ENCODE measurements at places on chromosomes 1 and 21. TPM values are rescaled to one million over a fixed set of nuclear protein-coding genes. Genes with fewer than 3 reads are reported as not detected.

DNA sequence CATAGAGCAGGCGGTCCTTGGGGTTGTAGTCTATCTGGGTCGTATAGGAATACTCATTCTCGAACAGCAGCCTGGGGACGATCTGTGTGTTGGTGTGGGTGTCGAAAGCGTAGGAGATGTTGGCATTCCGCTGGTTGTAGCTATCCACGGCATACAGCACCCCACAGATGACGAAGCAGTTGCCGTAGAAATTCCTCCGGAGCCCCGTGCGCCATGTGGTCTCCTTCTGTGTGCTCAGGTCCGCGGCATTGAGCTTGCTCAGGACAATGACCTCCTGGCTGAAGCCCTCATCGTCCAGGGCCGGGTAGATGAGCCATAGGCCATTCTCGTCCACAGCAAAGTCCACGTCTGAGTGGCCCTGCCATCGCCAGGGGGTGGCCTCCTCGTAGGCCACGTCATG, 39.9 kb downstream of the OLFML2B start:
- no peak for DNase-seq

DNA sequence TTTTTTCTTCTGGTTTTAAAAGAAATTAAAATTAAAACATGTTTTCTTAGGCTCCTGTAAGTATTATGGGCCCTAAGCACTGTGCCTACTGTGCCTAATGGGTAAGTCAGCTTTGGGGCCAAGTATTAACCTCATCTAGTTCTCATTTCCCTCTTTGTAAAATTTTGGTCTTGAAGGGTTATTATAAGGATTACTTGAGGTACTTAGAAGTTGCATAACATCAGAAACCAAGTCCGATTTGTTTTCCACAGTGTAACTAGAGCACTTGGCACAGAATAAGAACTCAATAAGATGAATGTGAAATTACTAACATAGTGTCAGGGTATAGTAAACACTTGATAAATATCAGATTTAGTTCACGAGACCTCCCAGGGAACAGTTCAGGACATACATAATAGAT, 16.4 kb upstream of the OSBPL9 start:
- DNase-seq, result no peak

GRCh38 chr1:239954836-239955235, 136.8 kb upstream of the FMN2 start:
- no peak for DNase-seq

DNA sequence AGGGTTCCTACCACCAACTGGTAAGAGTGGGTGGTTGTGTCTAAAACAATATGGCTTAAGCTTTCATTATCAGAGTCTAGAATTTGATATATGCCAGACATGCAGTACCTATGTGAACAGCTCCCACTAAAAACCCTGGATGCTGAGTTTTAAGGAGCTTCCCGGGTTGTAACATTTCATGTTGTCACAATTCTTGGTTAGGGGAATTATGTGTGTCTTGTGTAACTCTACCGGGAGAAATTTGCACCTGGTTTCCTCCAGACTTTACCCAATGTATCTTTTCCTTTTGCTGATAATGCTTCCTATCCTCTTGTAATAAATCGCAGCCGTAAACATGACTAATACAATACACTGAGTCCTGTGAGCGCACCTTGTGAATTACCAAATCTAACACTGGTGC, 48.3 kb downstream of the ARID4B start:
- DNase-seq, result no peak

GRCh38 chr1:17213148-17213781, 8.3 kb downstream of the PADI1 start:
- DNase-seq, result no peak

GRCh38 chr1:21775985-21776562, 6.9 kb downstream of the USP48 start:
- no peak for DNase-seq

DNA sequence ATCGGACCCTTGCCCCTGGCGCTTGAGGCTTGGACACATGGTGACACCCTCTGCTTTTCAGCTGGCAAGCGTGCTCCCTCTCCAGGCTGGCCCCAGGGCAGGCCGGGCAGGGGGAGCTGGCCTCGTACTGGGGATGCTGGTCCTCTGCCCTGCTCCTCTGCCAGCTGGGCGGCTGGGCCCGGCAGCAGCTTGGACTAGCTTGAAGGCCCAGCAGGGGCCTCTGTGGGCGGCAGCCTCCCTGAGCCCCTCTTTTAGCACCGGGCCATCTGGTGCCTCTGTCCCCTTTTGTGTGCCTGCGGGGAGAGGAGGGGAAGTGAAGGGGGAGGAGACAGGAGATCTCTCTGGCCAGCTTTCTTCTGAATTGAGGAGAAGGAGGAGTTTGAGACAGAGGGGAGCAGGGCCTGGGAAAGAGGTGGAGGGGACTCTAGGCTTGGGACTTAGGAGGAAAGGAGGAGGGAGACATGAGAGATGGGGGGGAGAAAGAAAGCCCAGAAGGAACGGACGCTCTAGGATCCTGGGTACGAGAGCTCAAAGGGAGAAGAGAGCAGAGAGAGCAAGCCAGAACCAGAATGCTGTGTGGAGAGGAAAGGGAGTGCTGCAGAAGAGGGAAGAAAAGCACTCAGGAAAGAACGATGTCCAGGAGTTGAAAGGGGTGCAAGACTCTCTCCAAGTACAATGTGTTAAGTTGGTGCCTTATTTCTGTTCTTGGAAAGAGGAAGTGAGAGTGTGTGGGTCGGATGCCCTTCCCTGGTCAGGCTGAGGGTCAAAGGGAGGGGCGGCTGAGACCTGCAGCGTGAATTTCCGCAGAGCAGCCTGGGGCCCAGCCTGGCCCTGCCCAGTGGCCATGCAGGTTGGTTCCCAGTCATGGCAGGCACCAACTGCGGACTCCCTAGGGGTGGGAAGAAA, 40.3 kb downstream of the IER5 start:
- peak; percentile 87 for DNase-seq

DNA sequence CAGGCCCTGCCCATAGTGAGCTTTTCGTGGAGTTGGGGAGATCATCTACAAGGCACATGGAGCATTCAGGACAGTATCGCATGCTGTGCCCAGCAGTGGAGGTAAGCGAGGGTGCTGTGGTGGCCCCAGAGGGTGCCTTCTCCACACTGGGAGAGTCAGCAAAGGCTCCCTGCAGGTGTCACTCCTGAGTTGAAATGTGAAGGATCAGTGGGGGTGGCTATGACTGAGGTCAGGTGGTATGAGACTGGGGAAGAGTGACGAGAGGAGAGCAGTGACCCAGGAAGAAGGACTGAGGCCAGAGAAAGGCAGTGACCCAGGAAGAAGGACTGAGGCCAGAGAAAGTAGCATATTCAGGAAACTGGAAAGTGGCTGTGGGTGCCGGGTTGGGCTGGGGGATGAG, 53.0 kb downstream of the SPAG17 start:
- DNase-seq, result no peak

DNA sequence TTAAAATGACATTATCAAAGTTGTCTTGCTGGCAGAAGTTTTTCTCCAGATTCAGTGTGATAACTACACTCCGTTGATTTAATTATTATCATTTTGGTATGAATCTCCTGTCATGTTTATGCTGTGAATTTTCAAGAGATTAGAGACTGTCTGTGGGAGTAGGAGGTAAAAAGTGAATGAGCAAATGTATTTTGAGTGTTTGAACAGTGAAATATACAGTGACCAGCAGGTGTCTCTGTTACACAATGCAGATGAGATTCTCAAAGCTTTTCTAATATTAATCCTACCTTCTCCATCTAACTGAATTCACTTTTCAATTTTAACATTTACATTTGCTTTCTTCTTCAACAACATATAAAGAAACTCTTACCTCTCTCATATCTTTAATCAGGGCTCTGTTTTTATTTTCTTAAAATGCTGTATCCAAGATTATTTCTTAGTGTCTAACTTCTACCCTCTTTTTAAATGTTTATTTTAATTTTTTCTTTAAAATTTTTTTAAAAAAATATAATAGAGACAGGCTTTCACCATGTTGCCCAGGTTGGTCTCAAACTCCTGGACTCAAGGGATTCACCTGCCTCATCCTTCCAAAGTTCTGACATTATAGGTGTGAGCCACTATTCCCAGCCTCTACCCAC, 20.9 kb upstream of the HSPA13 start:
- peak; percentile 21 for DNase-seq

GRCh38 chr1:77926561-77927357, 38.3 kb downstream of the NEXN start:
- no peak for DNase-seq

Gene RCAN1
- 6.9 TPM for total RNA-seq

Gene ENTREP3
- 4.8 TPM for total RNA-seq

Gene SDF4
- 16.6 TPM for total RNA-seq

Gene MAP3K7CL
- 0.12 TPM for total RNA-seq

Gene LRRC53
- total RNA-seq, result not detected

Gene TNNT2
- 3.1 TPM for total RNA-seq

Gene DMBX1
- 0.06 TPM for total RNA-seq

Gene BRDT
- not detected for total RNA-seq

Gene SPRR2F
- not detected for total RNA-seq
